ENCODE measurements at places on chromosomes 12 and 14. TPM values are rescaled to one million over a fixed set of nuclear protein-coding genes. Genes with fewer than 3 reads are reported as not detected.

- DNase-seq: no peak
Measured at GRCh38 chr12:10466311-10466710, 13.1 kb upstream of the KLRC1 start.

DNA sequence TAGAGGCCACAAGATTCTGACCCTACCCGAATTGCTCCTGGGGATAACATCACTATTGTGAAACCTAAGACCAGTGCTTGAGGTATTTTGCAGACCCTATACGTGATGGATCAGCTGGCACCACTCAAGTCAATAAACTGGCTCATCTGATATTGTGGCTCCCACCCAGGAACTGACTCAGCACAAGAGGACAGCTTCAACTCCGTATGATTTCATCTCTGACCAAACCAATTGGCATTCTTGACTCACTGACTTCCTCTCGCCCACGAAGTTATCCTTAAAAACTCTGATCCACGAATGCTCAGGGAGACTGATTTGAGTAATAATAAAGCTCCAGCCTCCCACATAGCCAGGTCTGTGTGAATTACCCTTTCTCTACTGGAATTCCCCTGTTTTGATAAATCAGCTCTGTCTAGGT lies 1036.1 kb upstream of the TMEM132C start:
- DNase-seq: peak; percentile 96

GRCh38 chr14:68983191-68983590 lies 4.1 kb upstream of the ACTN1 start:
- no peak for DNase-seq

GPN3 gene
- 58.1 TPM for total RNA-seq

PSMB5 gene
- 219 TPM for total RNA-seq

CD63 gene
- total RNA-seq: 1,213 TPM

LMNTD1 gene
- total RNA-seq: not detected

- no peak for DNase-seq
Measured at GRCh38 chr12:4540638-4541037, 1.9 kb downstream of the RAD51AP1 start.

RBP5 gene
- total RNA-seq: not detected

DNA sequence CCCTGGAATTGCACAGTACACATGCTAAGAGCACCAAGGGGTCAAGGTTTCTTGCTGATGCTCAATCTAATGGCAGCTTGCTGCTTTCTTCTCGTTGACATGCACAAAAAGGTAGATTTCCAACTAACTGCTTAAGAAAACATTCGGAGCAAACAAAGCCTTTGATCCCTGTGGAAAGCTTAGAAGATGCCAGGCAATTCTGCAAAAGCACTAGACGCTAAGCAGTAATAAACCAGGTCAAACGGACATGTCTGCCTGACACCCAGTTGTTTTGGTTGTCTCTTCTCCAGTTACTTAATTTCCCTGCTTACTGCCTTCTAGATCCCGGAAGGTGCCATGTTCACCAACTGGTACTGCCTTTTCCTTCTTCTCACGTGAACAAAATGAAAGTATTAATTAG lies 100.5 kb upstream of the TMCC3 start:
- no peak for DNase-seq

EVL gene
- total RNA-seq: 9.5 TPM

- peak; percentile 0 for DNase-seq
Measured at GRCh38 chr14:64536488-64537245, 3.9 kb upstream of the HSPA2 start.

PTCSC3 gene
- not detected for total RNA-seq

CIROP gene
- total RNA-seq: not detected

GRCh38 chr14:101483829-101484228 lies 77.5 kb upstream of the DIO3 start:
- DNase-seq: no peak

C1S gene
- total RNA-seq: 39.8 TPM

BTBD7 gene
- total RNA-seq: 9.0 TPM

SDSL gene
- total RNA-seq: 12.9 TPM

DNA sequence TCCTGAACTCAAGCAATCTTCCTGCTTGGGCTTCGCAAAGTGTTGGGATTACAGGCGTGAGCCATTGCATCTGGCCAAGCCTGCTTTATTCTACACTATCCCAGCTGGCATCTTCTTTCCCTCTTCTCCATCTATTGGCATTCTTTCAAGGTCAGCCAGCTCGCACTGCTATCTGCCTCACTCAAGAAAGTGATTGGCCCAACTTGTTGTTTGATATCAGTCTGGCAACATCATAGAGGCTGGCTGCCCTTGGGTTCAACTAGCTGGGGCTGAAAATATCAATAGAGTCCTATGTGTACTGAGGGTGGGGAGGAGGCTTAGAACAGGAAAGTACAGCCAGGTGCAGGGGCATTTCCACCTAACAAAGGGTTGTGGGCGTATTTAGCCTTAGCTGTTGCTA lies 17.1 kb downstream of the GMFB start:
- no peak for DNase-seq

GRCh38 chr12:116609319-116610114 lies 50.3 kb downstream of the MAP1LC3B2 start:
- no peak for DNase-seq

DNA sequence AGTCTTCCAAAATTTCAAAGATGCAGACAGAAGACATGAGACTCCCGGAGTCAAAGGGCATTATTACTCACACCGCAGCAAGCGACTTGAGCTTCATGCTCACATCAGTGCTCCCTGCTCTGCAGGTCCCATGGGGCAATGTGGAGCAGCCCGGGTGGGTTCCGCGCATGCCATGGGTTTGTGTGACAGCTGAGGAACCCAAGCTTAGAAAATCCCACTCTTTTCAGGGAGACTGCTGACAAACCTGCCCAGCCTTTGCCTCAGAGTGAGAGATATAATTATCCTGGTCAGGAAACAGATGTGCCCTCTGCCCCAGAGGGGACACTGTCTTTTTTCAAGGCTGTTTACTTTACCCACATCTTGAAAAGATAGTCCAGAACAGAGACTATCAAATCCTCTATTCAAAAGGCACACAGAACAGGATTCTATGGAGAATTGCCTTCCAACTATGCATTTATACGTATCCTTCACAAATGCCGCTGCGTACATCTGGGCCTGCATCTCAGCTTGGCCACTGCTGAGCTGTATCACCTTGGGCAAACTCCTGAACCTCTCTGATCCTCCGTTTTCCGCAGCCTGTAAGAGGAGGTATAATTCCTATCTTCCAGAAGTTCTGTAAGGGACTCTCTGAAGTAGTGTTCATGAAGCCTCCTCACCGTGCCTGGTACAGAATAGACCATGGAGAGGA lies 16.0 kb downstream of the C14orf132 start:
- no peak for DNase-seq

DNA sequence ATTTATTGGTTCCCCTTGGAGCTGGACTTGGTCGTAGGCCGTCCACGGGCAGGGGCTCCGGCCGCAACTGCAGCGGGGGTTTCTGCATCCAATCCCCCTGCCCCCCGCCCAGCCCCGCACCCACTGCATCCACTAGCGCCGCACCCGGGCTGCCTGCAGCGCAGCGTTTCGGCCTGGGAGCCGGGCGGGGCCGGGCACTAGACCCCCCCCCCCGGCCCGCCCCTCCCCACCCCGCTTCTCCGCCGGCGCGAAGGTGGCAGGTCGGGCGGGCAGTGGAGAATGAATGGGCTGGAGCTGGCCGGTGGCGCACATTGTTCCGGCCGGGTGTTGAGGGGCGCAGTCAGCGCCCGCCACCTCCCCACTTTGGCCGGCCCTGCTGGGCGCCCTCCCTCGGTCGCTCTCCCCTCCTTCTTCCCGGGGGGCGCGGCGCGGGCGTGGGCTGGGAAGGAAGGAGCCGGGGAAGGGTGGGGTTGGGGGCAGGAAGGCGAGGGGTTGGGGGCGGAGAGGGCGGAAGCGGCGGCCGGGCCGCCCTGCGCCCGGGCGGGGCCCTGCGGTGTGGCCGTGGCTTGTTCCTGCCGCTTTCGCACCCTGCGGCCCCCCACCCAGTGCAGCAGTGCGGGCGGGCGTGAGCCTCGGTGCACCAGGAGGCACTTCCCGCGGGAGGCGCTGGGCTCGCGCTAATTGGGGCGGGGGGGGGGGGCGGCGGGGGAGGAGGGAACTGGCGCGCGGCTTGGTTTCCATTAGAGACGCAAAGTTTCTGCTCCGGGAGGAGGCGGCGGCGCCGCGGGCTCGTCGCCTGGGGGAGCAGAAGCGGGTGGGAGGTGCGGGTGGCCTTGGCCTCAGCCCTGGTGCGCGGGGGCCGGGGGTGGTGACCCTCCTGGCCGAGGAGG lies 841 bp downstream of the CALM1 start:
- peak; percentile 38 for DNase-seq

NUMB gene
- total RNA-seq: 26.9 TPM

GRCh38 chr12:26298785-26299621 lies 103.6 kb downstream of the SSPN start:
- DNase-seq: peak; percentile 88

NAP1L1 gene
- total RNA-seq: 785 TPM

- DNase-seq: no peak
Measured at GRCh38 chr12:6606331-6607131, 648 bp downstream of the CHD4 start.

DNA sequence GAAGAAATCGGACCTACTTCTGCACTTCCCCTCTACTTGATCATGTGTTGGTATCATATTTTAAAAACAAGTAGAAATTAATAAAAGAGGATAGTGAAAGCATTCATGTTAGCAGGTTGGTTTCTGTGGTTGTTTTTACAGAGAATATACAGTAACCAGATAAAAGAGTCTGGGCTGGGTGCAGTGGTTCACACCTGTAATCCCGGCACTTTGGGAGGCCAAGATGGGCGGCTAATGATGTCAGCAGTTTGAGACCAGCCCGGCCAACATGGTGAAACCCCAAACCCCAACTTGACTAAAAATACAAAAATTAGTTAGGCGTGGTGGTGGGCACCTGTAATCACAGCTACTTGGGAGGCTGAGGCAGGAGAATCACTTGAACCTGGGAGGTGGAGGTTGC lies 55.9 kb downstream of the LRP6 start:
- DNase-seq: no peak

DNA sequence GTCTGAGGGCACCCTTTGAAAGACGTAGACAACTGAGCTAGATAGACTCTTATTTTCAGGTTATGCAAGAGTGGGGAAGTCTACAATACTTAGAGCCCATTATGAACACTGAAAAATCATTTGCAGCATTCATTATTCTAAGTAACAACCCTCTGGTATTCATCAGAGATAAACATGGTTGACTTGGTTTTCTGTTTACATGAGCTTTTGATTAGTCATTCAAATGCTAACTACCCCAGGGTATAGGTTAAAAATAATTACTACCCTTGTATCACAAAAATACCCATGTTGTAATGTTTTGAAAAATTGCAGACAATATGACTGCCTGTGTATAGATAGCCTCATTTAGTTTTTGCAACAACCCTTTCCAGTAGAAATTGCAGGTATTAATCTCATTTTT lies 78.5 kb downstream of the PPFIBP1 start:
- DNase-seq: no peak

GRCh38 chr12:51381226-51382079 lies 9.8 kb downstream of the GALNT6 start:
- DNase-seq: no peak
